Lower lobe of right lung (tissue), 2 donors: ENCODE measurements at places on chromosomes 6 and 20. TPM values are rescaled to one million over a fixed set of nuclear protein-coding genes. Genes with fewer than 3 reads are reported as not detected.
A peak's percentile ranks its signal among the peaks of the same experiment; 100 is the strongest.

GATA5 gene
- total RNA-seq, result 1.8 TPM

PNLDC1 gene
- 0.27 TPM for total RNA-seq

GRCh38 chr6:150142670-150143515 is at the start of gene PPP1R14C:
TSS of gene PPP1R14C (plus strand) at chr6:150143044. CDS start at chr6:150143193, 149 bp downstream.
- DNase-seq, result peak; percentile 74

DNA sequence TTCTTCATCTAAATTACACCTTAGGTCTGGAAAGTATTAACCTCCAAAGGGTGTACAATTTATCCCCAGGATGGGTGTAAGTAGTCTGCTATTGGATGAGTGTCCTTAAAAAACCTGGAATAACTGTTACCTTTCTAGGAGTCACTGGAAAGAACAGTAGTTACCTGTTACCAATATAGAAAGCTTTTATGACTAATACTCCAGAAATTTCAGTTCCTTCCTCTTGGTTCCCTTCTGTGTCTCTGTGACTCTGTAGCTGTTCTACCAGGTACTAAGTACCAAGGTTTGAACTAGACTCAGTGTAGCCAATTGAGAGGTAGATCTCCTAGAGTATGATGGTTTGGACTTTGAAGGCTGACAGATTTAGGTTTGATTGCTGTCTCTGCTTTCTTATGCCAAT is 47.0 kb upstream of the TBX18 start:
- no peak for DNase-seq

GRCh38 chr20:37615340-37616109 is 78.3 kb upstream of the CTNNBL1 start:
- no peak for DNase-seq

DNA sequence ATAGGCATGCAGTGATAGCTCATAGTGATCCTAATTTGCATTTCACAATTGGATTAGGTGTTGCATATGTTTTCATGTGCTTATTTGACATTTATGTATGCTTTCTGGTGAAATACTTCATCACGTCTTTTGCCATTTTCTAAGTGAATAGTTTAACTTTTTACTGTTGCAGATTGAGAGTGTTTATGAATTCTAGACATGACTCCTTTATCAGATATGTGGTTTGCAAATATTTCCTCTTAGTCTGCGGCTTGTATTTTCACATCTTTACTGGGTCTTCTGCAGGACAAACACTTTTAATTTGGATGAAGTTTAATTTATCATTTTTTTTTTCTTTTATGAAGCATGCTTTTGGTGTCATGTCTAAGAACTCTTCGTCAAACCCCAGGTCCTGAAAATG is 39.2 kb downstream of the CCN2 start:
- DNase-seq, result no peak

GRCh38 chr20:20466341-20466879 is 98.5 kb downstream of the INSM1 start:
- no peak for DNase-seq

DNA sequence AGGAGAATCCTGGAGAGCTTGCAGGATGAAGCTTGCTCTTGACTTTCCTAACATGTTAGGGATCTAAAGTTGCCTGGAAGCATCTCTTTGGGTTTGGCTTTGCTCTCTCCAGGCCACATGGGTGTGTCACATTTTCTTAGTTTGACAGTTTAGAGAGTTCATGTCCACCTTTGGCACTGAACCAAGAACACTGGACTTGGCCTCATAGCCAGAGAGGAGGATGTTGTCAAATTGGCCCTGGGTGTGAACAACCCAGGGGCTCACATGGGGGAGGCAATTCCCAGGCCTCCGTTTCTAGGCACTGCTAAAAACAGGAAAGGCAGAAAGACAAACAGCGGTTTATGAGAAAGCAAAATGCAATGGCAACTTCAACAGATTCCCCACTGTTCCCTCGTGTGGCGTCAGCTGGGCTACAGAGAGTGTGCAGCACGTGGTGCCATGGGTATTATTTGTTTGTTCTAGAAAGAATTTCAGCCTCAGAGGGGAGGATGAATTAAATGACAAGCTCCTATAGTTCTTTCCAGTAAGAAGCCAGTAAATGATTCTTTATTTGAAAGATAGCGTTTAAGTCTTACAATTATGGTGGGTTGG is 93.9 kb downstream of the CLIC5 start:
- DNase-seq, result no peak

DNA sequence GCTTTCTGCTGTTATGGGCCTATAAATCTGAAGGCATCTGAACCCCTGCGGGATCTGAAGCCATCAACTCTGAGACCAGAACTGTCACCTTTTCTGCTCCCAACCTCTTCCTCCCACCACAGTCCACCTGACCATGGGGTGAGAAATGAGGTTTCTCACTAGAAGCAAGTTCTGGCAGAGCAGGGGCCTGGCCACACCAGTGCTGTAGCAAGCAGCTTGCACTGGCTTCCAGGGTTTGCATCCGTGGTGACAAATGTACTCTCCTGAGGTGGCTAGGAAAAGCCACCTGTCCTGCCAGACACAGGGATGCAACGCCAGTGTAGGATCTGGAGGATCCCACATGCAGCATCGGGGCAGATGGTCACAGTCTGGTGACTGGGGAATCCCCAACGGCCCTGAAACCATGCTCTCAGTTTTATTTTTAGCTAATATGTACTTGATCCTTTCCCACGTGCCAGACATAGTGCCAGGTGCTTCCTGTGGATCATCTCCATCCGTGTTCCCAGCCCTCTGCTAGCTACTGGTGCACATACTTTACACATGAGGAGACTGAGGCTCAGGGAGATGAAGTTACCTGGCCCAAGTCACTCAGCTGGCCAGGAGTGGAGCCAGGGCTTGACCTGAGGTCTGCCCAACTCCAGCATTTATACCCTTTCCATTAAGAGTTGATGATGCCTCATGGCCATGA is 122.1 kb upstream of the SPACA1 start:
- no peak for DNase-seq
